ENCODE measurements at places on chromosomes 1 and 21. TPM values are rescaled to one million over a fixed set of nuclear protein-coding genes. Genes with fewer than 3 reads are reported as not detected.

- DNase-seq, result no peak
Measured at GRCh38 chr1:206782448-206782847, 10.2 kb upstream of the IL10 start.

- no peak for DNase-seq
Measured at GRCh38 chr1:62040450-62040849, 154.2 kb upstream of the L1TD1 start.

HTR1D gene
- total RNA-seq, result not detected

SHISA4 gene
- 16.1 TPM for total RNA-seq

All from occipital lobe (tissue), 3 donors.